Suppressor macrophage (primary cell): ENCODE measurements at places on chromosomes 13 and 19.

DNA sequence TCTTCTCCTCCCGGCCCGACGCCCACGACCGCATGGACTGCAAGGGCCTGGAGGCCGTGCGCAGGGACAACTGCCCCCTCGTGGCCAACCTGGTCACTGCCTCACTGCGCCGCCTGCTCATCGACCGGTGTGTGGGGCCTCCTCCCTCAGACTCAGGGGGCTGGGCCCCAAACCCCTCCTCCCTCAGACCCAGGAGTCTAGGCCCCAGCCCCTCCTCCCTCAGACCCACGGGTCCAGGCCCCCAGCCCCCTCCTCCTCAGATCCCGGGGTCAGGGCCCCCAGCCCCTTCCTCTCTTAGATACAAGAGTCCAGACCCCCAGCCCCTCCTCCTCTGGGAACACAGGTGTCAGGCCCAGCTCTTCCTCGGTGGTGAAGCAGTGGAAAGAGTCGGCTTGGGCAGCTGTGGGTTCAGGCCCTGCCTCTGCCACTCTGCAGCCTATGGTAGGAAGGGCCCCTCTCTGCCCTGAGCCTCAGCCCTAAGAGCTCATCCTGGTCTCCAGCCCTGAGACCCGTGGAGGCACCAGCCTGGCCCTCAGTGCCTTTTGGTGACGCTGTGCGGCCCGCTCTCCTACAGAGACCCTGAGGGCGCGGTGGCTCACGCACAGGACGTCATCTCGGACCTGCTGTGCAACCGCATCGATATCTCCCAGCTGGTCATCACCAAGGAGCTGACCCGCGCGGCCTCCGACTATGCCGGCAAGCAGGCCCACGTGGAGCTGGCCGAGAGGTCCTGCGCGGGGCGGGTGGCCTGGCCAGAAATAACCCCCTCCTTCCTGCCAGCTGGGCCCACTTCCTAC lies 3.7 kb upstream of the SPIB start:
- DNase-seq, result peak; percentile 89

DNA sequence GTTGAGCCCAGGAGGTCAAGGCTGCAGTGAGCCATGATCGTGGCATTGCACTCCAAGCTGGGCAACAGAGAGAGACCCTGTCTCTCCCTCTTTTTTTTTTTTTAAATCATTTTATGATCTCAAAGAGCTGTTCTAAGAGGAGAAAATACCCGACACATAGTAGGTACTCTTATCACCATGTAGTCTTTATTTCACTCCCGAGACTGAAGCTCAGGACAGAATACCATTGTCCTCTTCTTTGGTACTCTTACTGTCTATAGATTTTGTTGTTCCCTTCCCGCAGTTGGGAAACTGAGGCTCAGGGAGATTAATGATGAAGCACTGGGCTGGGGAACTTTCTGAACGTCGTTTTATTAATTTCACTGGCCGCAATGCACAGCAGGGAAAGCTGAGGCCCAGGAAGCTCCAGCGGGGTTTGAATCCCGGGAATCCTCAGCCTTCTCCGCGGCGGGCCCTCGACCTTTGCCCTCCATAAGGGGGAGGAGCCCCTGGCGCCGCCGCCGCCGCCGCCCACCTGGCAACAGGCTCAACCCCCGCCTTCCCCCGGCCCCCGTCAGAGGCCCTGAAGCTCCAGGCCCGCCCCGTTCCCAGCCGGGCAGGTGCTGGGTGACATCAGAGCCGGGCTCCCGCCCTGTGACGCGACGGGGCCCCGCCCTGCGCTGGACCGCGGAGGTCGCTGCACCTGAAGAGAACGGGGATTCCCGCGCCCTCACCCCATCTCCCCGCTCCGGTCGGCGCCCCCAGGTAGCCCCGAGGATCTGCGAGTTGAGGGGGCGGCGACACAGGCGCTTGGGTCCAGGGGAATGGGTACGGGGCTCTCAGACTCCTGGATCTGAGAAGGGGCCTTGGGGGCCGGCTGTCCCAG lies 1.6 kb downstream of the MYH14 start:
- no peak for DNase-seq

DNA sequence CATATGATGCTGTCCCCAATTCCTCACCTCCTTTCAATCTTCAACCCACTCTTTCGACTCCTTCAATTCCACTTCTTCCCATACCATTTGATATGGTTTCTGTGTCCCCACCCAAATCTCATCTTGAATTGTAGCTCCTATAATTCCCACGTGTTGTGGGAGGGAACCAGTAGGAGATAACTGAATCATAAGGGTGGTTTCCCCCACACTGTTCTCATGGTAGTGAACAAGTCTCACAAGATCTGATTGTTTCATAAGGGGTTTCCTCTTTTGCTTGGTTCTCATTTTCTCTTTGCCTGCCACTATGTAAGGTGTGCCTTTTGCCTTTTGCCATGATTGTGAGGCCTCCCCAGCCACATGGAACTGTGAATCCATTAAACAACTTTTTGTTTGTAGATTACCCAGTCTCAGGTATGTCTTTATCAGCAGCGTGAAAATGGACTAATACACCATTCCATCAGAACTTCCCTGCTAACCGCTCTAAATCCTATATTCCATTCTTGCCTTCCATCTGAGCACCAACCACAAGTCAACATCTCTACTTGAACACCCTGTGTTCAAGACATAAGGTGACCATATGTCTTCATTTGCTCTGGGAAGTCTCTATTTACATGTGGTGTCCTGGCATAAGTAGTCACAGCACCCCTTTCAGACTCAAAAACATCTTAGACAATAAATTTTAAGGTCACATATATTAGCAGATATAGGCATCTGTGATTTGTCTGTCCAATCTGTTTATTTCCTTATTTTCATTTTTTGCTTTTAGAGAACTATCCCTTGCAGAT lies 122.9 kb downstream of the TSHZ3 start:
- no peak for DNase-seq

GRCh38 chr13:66074018-66074615 lies 1156.0 kb downstream of the PCDH9 start:
- no peak for DNase-seq
